ENCODE measurements at places on chromosomes 1 and 21.

DNA sequence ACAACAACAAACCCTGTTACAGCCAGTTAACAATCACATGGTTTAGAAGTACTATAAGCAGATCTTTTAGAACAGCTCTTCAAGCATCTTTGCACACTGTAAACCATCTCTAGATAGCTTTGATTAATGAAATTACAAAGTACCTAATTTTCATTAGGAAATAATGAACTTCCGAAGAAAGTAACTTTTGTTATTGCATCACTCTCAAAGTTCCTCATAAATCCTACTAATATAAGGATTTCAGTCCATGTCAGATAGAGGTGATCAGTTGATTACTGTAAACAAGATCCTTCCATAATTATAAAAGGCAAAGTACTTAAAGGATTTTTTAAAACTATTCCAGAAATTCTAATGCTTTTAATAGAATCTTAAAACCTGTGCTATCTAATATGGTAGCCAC lies 58.2 kb downstream of the FAF1 start:
- DNase-seq: no peak

GRCh38 chr1:96464522-96464921 lies 257.1 kb upstream of the PTBP2 start:
- DNase-seq: no peak

DNA sequence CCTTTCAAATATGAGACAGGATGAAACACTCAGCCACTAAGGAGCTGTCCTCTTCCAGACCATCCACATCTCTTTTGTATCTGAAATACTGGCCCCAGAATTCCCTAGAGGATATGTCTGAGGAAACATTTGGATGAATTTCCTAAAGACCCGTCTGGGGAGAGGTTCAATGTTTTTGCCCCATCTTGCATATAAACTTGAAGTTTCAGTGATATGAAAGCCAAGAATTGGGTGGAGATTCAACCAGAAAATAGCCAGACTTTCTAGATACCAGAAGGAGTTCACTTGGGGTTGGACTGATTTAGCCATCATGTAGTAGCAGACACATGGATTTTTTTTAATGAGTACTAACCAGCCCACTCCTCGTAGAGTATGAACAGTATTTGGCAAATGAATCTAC lies 182.0 kb downstream of the PLPP3 start:
- no peak for DNase-seq

DNA sequence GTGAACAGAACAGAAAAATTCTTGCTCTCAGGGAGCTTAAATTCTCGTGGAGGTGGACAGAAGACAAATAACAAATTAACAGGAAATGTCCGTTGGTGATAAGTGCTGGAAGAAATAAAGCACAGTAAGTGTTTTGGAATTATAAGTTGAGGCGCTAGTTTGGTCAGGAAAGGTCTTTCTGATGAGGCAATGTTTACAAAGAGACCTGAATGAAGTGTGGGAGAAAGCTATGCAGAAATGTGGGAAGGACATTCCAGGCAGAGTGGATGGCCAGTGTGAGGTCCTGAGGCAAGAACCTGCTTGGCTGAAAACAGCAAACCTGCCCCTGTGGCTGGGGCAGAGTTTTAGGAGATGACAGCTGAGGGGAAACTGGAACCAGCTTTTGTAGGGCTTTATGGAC lies 23.3 kb downstream of the NGF start:
- no peak for DNase-seq

DNA sequence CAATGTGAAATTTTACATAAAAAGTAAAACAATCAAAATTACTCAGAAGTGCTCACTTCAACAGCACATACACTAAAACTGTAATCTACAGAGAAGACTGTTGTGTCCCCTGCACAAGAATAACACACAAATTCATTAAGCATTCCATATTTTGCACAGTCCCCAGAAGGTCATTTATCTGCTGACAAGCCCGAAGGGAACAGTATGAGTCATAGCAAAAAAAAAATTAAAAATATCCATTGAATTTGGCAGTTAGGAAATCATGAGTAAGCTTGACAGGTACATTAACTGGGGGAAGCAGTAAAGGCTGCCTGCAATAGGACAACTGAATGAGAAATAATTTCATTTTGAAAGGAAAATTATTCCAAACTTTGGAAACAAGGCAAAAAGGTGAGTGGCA lies 3.3 kb upstream of the CACYBP start:
- DNase-seq: no peak

DNA sequence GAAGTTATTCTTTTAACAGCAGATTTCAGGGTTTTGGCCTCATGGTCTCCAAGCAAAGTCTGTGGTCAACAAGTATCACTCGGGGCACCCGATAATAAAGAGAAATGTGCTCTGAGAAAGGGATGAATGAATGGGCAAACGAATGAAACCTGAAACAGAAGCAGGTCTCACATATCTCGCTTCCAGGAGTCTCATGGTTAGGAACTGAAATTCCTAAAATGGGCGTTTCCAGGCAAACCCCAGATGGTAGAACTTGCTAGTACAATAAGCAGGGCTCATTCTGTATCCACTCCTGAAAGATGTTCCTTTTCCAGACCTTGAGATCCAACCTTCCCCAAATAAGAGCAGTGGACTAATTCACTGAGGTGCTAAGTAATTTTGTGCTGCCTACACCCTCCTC lies 87.2 kb downstream of the LAMC2 start:
- no peak for DNase-seq

- DNase-seq: peak; percentile 24
Measured at GRCh38 chr1:2468041-2468472, 8.0 kb upstream of the PLCH2 start.

DNA sequence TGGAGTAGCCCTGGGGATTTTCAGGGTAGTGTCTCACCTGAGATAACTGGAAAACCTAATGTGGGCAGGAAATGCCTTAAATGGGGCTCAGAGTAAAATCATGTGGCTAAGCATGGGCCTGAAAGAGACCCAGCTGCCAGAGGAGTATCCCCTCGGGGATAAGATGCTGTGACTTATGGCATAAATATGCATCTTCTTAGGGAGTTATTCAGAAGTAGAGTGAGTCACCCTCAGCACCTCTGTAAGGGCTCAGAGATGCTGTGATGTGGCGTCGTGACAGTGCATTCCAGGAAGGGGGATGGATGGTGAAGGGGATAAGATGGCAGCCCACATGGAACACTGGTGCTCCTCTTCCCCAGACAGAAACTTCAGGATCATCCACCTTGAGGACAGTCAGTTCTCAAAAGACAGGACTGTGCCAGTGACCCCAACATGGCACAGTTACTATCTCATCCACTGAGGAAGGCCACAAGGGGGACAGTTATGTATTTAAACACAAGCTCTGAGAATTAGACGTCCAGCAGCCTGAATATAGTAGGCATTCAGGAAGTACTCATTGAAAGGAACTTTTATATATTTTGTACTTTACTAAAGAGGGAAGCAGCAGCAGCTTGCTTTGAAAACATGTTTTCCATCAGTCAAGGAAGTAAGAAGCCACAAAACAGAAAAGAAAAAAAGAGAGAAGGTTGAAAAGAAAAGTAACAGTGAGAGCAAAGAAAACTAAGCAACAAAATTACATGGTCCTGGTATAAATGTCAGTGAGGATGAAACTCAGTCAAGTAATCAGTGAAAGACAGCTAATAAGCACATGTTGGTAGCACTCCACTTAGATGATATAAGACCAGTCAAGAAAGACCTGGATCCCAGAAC lies 8.3 kb downstream of the IL24 start:
- DNase-seq: peak; percentile 53

GRCh38 chr1:183886083-183886828 lies 81.3 kb downstream of the RGL1 start:
- no peak for DNase-seq
